Activated T-cell treated with anti-CD3 and anti-CD28 coated beads, Interleukin-2, amount 50 U/mL, for 72 hours (primary cell): ENCODE measurements at places on chromosomes 11 and 22. TPM values are rescaled to one million over a fixed set of nuclear protein-coding genes. Genes with fewer than 3 reads are reported as not detected.

Gene ABCC8
- not detected for total RNA-seq

Gene BACE1-AS
- total RNA-seq = 9.9 TPM

DNA sequence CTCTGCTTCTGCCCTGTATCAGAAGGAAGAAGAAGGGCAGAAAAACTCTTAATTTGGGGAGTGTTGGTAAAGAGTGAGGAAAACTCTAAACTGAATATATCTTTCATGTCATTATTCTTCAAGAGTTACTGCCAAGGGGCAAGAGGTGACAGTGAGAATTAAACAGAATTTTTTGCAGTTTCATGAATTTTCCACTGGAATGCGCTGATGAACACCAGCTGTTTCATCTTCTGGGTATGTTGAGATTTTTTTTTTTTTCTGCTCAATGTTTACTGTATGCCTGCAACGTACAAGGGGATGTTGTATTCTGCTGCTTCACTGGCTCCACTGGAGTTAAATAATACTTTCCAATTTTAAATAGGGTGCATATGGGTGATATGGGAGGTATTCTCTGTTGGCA lies 117.8 kb downstream of the FAM76B start:
- H3K4me3 ChIP-seq = no peak overlapping the region
- no peak overlapping the region for H3K27ac ChIP-seq
- H3K27me3 ChIP-seq = no peaks in the 10 kb centered on the region
- peaks cover 6% of the 10 kb centered on the region for H3K36me3 ChIP-seq

DNA sequence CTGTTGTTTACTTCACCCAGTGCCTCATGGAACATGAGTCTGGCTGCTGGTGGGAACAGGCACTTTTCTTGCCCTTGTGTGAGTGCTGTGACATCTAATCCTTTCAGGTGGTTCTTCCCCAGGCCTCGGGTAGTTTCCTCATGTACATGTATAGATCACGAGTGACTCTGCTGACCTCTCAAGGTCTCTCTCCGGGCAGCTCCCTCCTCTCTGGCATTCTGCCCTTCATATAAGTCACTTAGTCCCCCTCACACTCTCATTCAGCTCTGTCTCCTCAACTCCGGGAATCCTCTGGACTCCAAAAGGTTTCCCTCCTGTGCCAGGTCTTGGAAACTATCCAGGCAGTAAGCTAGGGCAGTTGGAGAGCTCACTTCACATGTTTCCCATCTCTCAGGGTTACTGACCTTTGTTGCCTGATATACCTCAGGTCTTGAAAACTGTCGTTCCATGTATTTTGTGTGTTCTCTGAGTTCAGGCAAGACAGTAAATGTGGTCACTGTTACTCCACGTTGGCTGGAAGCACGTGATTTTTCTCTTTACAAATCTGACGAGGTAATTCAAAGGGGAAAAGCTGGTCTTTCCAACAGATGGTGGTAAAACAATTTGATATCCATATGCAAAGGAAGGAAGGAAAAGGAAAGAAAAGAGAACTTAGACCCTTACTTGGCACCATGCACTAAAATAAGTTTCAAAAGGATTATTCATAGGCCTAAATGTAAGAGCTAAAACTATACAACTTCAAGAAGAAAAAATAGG lies 40.5 kb upstream of the PITPNB start:
- no peaks in the 10 kb centered on the region for H3K4me1 ChIP-seq
- DNase-seq = no peak
- no peak overlapping the region for H3K27ac ChIP-seq
- H3K27me3 ChIP-seq = no peaks in the 10 kb centered on the region
- H3K4me3 ChIP-seq = no peak overlapping the region

DNA sequence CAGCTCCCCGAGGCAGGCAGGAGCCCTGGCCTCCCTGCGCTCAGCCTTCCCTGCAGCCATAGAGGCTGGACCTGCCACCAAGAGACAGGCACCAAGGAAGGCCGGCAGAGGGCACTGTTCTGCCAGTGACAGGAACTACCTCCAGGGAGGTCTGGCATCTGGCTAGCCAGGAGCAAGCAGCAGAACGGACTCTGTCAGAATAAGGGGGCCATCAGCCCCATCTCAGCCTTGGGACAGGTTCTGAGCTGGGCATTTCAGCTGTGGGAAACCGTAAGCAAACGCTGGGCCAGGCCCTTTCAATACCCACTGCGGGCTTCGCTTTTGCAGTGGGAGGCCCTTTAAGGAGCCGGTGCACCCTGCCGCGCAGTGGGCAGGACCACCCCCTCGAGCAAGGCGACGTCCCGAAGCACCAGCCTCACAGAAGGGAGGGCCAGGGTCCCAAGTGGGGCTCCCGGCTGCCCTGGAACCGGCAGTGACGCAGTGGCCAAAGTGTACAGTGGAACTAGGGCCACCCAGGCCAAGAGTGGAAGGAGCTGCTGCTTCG lies 18.2 kb downstream of the IFT27 start:
- H3K4me3 ChIP-seq = no peak overlapping the region
- peaks cover 8% of the 10 kb centered on the region for H3K27me3 ChIP-seq
- H3K27ac ChIP-seq = no peak overlapping the region

DNA sequence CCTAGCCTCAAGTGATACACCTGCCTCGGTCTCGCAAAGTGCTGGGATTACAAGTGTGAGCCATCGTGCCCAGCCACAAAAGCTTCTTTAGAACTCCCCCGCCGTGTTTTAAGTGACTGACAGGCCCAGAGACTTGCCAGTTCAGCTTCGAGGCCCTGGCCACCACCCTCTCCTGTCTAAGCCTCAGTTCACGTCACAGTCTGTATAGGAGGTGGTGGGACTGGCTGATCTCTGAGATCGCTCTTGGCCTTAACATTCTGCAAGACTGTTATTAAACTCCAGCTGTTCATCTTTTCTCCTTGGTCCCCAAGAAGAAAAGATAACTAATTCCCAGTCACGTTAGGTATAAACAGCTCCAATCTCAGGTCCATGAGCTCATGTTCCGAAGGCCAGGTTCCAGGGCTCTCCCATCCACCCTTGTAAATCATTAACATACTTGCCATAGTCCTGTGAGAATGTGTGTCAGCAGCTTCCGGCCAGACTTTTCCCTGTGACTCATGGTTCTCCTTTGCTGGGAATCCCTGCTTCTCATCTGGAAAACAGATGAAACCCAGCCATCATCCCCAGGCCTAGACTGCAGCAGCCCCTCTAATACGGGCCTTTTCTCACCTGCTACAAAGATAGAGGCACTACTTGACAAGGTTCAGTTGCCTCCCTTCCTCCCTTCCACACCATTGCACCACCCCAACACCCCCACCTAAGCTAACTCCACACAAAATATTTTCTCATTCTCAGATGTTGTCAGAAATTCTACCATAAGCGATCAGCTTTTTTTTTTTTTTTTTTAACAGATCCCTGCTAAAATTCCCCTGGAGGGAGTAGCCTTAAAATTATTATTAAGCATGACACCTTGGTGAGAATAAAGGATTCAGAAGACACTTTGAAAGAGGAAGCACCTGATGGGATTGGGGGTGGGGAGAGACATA lies 5.6 kb upstream of the KIAA0930 start:
- no peak for DNase-seq
- H3K27ac ChIP-seq = peak overlapping the region; percentile 26
- peak overlapping the region; percentile 22 for H3K4me3 ChIP-seq
- no peaks in the 10 kb centered on the region for H3K27me3 ChIP-seq

DNA sequence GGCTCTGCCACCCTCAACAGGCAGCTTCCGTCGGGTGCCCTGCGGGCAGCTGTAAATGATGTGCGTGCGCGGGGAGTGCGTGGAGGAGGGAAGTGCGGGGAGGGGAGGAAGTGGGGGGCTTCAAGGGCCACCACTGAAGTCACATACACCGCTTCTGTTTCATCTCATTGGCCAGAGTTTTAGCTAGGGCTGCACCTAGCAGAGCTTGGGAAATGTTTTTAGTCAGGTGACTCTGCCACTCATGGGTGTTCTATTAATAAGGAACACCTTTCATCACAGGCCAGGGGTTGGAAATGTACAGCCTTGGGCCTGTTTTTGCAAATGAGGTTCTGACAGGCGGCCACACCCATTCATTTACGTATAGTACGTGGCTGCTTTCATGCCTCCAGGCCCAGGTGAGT lies 14.6 kb downstream of the FAM118A start:
- DNase-seq = no peak
- peaks cover 17% of the 10 kb centered on the region for H3K36me3 ChIP-seq
- H3K4me3 ChIP-seq = no peak overlapping the region
- peak overlapping the region; percentile 18 for H3K27ac ChIP-seq
